ENCODE measurements at places on chromosomes 12 and 14. TPM values are rescaled to one million over a fixed set of nuclear protein-coding genes. Genes with fewer than 3 reads are reported as not detected.

- peak; percentile 85 for DNase-seq
Measured at GRCh38 chr12:120534703-120535655, 823 bp downstream of the RNF10 start.

- DNase-seq = no peak
Measured at GRCh38 chr14:96904201-96904600, 107.0 kb downstream of the VRK1 start.

DNA sequence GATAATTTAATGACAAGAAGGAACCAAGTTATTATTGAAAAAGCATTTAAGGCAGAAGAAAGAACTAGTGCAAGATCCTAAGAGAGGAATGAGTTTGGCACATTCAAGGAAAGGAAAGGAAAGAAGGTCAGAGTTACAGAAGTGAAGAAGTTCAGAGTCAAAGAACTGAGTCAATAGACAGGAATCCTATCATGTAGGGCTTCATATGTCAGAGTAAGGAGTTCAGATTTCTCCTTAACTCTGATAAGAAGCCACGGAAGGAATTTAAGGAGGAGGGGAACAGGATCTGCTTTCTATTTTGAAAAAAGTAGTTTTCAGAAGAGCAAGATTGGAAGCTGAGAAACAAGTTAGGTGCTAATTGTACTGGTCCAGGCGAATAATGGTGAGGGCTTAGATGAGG is 223.1 kb upstream of the FOXN3 start:
- DNase-seq = no peak

DNA sequence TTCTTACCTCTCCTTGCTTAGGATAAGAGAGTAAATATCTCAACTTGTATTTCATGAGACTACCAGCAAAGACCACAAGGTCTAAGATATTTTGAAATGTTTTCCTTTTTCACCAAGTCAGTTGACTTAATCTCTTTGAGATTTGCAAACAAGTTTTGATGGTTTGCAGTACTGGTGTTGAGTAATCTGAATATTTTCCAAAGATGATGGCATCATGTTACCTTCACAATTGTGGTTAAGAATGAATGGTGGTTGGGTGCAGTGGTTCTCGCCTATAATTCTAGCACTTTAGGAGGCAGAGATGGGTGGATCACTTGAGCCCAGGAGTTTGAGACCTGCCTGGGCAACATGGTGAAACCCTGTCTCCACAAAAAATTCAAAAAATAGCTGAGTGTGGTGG is 225.7 kb downstream of the TMTC2 start:
- no peak for DNase-seq

The NYNRIN gene
- 19.7 TPM for total RNA-seq
